ENCODE measurements at places on chromosomes 16 and 17.

DNA sequence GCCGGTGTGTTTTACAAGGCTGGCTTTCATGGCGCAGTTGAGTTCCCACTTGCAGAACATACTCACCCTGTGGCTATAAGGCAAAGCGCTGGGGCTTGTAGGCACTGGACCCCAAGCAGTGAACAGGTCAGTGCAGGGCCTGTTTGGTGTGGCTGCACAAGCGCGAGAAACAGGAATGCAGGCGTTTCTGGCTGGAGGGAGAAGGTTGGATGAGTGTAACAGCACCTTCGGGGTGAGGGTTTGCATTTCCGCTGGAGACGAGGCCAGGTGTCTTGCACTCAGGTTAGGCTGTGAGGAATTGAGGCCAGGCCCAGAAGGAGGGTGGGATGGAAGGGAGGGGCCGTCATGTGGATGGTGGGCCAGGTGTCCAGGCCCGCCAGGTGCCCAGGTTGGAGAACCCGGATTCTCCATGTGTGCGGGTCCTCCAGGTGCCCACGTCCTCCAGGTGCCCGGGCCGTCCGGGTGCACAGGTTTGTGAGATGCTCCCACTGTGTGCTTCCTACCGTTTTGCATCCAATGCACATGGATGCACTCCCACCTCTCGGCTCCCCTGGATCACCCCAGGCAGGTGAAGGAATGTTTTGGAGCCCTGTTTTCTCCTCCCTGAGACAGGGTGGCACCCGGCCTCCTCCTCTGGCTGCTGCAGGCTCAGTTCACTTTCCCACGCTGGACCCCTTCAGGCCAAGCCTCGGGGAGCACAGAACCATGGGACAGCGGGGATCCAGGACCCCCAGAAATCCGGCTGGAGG lies 46.0 kb downstream of the SLC7A5 start:
- peaks cover under 1% of the 10 kb centered on the region for H3K4me1 ChIP-seq
- no peaks in the 10 kb centered on the region for H3K36me3 ChIP-seq
- no peak for DNase-seq

- no peaks in the 10 kb centered on the region for H3K27me3 ChIP-seq
- no peak for DNase-seq
- no peak overlapping the region for H3K27ac ChIP-seq
- peaks cover 33% of the 10 kb centered on the region for H3K4me1 ChIP-seq
- H3K36me3 ChIP-seq: peaks cover 46% of the 10 kb centered on the region
Measured at GRCh38 chr16:67939507-67940445, 3.1 kb upstream of the PSMB10 start.

- H3K4me1 ChIP-seq: peaks cover 7% of the 10 kb centered on the region
- H3K27me3 ChIP-seq: no peaks in the 10 kb centered on the region
- H3K27ac ChIP-seq: peak overlapping the region; percentile 72
- peaks cover 40% of the 10 kb centered on the region for H3K36me3 ChIP-seq
- peak overlapping the region; percentile 97 for H3K4me3 ChIP-seq
- DNase-seq: no peak
Measured at GRCh38 chr17:81509207-81509971, 3.2 kb downstream of the ACTG1 start.

- H3K27me3 ChIP-seq: peaks cover 3% of the 10 kb centered on the region
- no peak overlapping the region for H3K4me3 ChIP-seq
- DNase-seq: no peak
- peaks cover 16% of the 10 kb centered on the region for H3K4me1 ChIP-seq
- H3K27ac ChIP-seq: no peak overlapping the region
Measured at GRCh38 chr16:81729451-81729850, 49.6 kb upstream of the PLCG2 start.

Measured in mesenchymal stem cell (in vitro differentiated cells and primary cell).